A549 treated with ZK216348 at 1 μM for 4 hours (cell line): ENCODE measurements at places on chromosomes 3 and 15. TPM values are rescaled to one million over a fixed set of nuclear protein-coding genes. Genes with fewer than 3 reads are reported as not detected.

CCK gene
- total RNA-seq, result 0.48 to 1.9 TPM (median 1.5 TPM) in 5 replicates

LRRN1 gene
- not detected in 5 replicates for total RNA-seq

USP3 gene
- 39.7 to 45.7 TPM (median 42.1 TPM) in 5 replicates for total RNA-seq

CLRN1 gene
- not detected in 5 replicates for total RNA-seq

CXCR6 gene
- not detected in 5 replicates for total RNA-seq

AHSG gene
- 0.18 to 0.29 TPM in 2 of 5 replicates, not detected in the others for total RNA-seq

PLSCR2 gene
- total RNA-seq, result not detected in 5 replicates

CLEC3B gene
- total RNA-seq, result 0.22 TPM in 1 of 5 replicates, not detected in the others
